ENCODE measurements at places on chromosomes 11 and 22.

- peak; percentile 72 for DNase-seq
These were observed at the start of gene RAC2 for GRCh38 chr22:37244114-37244921. Gene RAC2, minus strand, starts transcription at chr22:37244269. Its CDS starts 121 bp downstream, at chr22:37244148.

DNA sequence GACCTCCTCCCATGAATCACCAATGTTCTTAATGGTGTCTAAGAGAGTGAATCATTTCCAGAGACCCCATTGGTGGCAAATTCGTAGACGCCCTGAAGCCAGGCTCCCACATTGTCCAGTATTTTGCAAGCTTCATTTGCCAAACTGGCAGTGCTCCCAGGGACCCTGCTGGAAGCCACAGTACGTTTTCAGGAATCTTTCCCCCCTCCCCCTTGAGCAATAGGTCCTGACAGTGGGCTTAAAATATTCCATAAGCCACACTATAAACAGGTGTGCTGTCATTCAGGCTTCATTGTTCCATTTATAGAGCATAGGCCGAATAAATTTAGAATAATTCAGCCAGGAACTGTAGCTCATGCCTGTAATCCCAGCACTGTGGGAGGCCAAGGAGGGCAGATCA lies 125.3 kb downstream of the MORC2 start:
- DNase-seq = no peak

GRCh38 chr22:22034469-22035132 lies 52.0 kb upstream of the TOP3B start:
- DNase-seq = no peak

- DNase-seq = no peak
These were observed 12.2 kb downstream of the FBXO7 start for GRCh38 chr22:32486656-32487390.

- no peak for DNase-seq
These were observed 21.6 kb upstream of the BBOX1 start for GRCh38 chr11:27018902-27019529.

DNA sequence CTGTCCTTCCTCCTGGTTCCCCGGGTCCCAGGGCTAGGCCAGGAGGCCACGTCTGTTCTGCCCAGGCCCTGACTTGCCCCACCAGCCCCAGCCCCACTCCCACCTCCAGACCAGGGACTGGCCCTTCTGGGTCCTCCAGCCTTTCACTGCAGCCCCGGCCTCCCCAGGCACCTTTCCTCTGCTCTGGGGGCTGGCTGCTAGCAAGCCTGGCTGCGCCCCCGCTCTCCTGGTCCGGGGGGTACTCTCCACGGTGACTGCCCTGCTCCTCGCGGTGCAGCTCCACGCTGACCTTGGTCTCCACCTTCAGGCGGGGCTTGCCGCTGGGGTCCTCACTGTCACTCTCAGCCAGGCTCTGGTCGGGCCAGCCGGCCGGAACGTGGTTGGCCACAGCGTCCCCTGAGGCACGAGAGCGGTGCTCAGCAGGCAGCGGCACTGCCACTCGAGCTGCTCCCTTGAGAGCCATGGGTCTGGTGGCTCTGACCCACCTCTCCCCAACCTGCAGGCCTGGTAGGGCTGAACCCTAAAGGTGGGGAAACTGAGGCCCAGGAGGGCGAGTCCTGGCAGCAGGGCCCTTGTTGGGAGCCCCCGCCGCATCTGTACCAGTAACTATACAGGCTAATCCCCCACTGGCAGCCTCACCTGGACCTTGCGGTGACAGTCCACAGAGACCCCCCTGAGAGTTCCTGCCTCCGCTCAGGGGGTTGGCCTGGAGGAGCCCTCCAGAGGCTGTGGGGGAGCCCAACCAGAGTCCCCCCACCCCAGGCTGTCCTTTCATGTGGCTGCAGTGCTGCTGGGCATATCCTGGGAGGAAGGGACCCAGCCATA lies 29.0 kb downstream of the TRMU start:
- no peak for DNase-seq

DNA sequence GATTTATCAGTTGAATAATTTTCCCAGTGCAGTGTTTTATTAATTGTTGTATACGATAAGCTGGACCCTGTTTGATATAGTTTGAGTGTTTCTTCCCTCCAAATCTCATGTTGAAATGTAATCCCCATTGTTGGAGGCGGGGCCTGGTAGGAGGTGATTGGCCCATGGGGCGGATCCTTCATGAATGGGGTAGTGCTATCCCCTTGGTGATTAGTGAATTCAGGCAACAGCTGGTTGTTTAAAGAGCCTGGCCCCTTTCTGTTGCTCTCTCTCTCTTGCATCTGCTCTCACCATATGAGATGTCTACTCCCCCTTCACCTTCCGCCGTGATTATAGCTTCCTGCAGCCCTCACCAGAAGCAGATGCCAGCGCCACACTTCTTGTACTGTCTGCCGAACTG lies 1.5 kb downstream of the OR5A1 start:
- DNase-seq = no peak

DNA sequence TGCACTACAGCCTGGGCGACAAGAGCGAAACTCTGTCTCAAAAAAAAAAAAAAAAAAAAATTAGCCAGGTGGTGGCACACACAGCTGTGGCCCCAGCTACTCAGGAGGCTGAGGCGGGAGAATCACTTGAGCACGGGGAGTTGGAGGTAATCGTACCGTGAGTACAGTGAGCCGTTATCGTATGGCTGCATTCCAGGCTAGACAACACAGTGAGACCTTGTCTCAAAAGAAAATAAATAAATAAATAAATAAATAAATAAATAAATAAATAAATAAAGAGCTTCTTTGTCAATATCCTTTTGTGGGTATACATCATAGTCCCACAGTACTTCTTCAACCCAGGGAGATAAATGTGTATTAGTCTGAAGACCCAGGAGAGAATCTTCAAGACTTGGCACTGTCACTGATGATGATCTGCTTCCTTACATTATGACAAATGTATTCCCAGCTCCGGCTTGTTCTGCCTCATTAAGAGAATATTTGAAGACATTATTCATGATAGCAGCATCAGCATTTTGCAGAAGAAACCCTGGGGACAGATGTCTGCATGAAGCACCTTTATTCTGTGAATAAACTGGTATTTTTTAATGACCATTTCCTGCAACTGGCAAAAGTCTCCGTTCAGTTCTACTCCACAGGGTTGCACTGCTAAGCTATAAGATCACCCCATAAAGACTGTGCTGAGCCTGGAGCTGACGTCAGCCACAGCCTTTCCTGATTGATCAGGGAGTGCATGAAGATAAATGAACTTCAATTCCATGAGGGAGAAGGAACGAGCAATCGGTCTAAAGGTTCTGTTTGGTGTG lies 1.6 kb upstream of the ACY3 start:
- DNase-seq = no peak

DNA sequence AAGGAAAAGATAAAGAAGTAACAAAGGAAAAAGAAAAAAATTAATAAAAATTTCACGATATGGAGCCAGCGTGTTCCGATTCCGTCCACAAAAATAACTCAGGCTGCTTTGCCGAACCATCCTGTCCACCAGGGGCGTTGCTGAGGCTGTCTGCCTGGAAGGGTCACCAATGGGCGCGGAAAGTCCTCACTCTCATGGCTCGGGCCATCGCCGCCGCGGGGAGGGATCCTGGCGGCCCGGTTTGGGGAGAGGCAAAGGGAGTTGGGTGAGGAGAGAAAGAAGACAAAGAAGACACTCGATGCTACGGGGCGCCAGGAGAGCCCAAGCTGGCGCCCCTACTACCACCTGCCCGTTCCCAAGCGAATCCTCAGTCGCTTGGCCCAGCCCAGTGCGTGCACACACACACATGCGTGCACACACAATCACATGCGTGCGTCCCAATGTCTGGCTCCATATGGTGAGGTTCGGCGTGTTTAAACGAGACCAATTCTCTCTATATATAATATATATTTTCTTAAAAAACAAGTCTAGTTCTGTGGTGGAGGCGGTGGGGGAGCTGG lies 5.6 kb upstream of the PYGM start:
- DNase-seq = no peak

DNA sequence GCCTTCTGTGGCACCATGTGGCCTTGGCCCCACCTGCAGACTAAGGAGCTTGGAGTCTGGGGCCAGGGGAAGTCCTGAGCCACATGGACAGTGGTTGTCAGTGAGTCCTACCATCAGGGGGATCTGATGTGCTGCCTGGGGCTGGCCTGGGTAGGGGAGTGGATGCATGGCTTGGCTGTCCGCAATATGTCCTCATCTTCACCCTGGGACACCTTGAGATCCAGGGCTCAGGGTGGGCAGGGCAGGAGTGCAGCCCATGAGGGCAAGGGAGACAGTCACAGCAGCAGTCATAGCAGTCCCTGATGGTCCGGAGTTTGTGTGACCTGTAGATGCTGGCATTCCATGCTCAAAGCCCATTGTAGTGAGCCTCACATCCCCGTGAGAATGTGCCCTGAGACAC lies 256.8 kb upstream of the B3GAT1 start:
- no peak for DNase-seq

GRCh38 chr22:49326558-49326957 lies 501.1 kb downstream of the BRD1 start:
- DNase-seq = no peak

DNA sequence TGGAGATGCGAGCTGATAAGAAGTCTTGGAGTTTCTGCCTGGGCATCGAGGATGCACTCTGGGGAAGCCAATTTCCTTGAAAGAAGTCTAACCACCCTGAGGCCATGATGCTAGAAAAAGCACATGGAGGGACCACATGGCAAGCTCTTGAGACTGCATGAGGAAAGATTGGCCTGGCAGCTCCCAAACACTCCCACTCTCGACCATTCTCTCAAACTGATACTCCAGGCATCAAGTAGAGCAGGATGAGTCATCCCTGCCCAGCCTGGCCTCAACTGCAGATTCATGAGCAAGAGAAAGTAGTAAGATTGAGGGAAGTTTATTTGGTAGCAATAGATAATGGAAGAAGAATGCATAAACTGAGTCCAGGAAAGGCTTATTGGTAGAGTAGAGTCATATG lies 194.3 kb downstream of the KIF18A start:
- DNase-seq = no peak

DNA sequence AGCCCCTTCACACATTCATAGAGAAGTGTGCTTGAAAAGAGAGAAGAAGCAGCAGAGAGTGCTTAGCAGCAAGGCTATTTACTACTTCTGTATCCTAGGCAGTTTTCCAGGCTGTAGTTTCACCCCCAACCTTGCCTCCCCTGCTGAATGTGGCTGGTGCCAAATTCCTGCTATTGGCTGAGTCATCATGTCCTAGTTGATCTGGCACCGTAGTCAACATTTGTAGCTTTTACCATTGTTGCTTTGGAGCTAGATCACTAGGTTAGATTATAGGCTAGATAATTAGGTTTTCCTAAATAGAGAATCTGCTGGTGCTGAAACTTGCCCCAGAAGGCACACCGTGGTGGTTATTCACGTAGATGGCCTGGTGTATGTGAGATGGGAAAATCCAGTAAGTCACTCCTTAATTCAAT lies 32.7 kb downstream of the ARHGAP42 start:
- DNase-seq = no peak

- no peak for DNase-seq
These were observed 4.7 kb downstream of the B3GNT6 start for GRCh38 chr11:77038825-77039326.

GRCh38 chr11:119940401-119940976 lies 197.4 kb downstream of the TRIM29 start:
- DNase-seq = no peak

GRCh38 chr11:3198815-3199214 lies 19.8 kb downstream of the MRGPRG start:
- DNase-seq = no peak

GRCh38 chr11:78347956-78348355 lies 69.7 kb downstream of the GAB2 start:
- DNase-seq = no peak

- DNase-seq = no peak
These were observed 373.2 kb downstream of the DDX10 start for GRCh38 chr11:109037856-109038780.

- DNase-seq = no peak
These were observed 582.4 kb upstream of the B3GAT1 start for GRCh38 chr11:134994431-134994830.

- DNase-seq = no peak
These were observed 219.9 kb downstream of the MN1 start for GRCh38 chr22:27581688-27582087.

GRCh38 chr22:41302811-41303210 lies 1.5 kb downstream of the ZC3H7B start:
- no peak for DNase-seq

DNA sequence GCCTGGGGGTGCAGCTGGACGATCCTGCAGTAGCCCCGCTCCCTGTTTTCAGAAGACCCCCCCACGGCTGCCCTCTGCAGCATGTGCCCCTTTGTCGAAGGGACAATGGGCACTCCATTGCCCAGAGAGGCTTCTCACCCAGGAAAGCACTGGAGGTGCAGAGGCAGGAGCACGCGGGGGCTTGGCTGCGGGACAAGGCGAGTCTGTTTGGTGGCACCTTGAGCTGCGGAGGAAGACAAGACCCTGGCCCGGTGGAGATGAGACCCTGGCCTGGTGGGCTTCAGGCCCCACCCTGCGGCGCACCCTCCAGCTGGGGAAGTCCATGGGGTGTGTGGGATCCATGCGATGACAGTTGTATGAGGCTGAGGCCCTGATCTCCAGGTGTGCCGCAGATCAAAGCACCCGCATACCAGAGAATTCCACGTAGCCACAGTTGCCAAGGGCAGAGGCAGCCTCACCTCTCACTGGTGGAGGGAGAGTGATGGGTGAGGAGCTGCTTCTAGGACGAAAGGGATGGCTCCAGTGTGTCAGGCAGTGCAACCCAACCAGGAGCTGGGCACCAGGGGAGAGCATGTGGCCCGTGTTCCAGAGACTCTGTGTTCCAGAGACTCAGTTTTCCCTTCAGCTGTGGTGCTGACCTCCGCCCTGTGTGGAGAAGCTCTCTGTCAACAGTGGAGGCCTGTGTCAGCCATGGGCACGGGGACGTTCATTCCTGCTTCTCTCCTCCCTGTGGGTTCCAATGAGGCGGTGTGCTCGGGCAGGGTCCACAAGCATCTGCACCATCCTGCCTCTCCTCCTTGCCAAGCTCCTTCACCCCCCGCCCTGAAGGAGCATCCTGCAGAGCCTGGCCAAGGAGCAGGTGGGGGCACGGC lies 10.0 kb downstream of the TBX1 start:
- no peak for DNase-seq

GRCh38 chr22:29598684-29599020 lies 4.8 kb upstream of the NF2 start:
- no peak for DNase-seq

- no peak for DNase-seq
These were observed 109.8 kb downstream of the ZNF280B start for GRCh38 chr22:22398530-22399327.

GRCh38 chr11:106717222-106717621 lies 301.1 kb downstream of the GUCY1A2 start:
- DNase-seq = no peak

- no peak for DNase-seq
These were observed 13.3 kb upstream of the PRG2 start for GRCh38 chr11:57403802-57404147.

GRCh38 chr11:75013051-75013450 lies 24.3 kb downstream of the NEU3 start:
- DNase-seq = no peak

- no peak for DNase-seq
These were observed 12.3 kb downstream of the IPO7 start for GRCh38 chr11:9396752-9397151.

Data from stimulated activated CD4-positive, alpha-beta T cell treated with anti-CD3 and anti-CD28 coated beads, Interleukin-1b, Interleukin-23, amount 100 ng/mL, for 1 hour (primary cell).